ENCODE measurements at places on chromosomes 3 and 15.

DNA sequence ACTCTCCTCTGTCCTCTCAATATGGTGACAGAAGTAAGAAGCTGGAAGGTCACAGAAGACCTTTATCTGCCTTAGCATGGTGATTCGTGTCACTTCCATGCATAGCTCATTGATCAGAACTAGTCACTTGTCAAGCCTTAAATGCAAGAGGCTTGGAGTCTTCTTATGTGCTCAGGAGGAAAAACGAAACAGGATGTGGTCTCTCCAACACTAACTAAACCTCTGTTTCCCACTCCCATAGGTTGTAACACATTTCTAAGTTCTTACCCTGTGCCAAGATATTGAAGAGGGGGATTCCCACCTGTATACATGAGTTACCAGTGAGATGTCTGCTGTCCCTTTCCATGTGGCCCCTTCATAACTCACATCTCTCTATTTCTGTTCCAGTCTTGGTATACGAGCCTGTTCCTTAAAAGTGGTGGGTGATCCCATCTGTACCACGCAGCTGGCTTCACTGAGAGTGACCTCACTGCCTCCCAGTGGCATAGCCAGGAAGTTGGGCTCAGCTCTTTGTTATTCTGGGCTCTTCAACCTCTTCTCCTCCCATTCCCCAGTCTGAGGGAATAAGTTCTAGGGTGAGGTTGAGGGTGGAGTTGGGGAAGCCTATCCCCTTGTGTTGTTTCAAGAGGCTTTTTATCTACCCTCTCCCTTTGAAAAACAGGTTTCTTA lies 203.2 kb upstream of the PPP2R3A start:
- no peak for DNase-seq

GRCh38 chr3:28172748-28173147 lies 68.7 kb upstream of the CMC1 start:
- no peak for DNase-seq

DNA sequence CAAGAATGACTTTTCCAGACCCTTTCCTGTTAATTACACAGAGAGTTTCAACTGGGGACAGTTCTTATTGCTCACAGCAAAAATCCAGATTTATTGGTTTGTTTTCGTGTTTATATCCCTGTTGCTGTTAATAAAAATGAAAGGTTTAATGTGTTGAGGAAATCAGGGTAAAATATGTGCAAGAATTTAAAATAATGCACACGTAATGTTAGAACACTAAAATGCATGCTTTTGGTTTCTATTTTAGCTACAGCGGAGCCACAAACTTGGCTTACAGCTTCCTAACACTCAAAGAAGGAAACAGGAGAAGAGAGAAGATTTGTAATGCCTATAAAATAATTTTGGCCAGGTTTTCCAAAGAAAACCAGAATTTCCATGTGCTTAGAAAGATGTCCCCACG lies 62.7 kb downstream of the CASR start:
- DNase-seq: no peak

GRCh38 chr3:88596451-88596850 lies 446.7 kb downstream of the C3orf38 start:
- DNase-seq: no peak

- DNase-seq: no peak
These were observed 51.8 kb upstream of the DGKG start for GRCh38 chr3:186413615-186414415.

DNA sequence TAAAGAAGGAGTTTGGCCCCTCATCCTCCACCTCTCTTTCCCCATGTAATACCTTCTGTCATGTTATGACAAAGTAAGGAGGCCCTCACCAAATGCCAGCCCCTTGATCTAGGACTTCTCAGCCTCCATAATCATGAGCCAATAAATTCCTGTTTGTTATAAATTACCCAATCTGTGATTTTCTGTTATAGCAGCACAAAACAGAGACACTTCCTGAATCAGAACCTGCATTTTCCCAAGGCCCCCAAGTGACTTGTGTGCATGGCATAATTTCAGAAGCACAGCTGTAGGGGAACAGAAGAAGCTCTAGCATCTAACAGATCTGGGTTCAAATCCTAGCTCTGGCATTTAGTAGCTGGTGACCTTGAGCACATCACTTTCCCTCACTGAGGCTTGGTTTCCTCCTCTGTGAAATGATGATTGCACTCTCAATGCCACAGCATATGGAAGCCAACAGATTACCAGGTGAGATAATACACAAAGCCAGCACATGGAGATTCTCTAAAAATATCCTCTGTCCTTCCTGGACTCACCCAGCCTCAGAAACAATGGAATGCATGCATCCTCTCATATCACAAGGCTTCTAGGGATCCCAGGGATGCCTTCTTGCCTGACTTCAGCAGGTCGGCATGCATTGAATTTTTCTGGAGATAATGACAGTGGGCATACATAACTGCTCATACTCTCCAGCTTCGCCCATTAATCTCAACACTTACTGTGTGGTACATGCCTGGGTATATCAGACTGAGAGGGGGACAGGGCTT lies 26.3 kb downstream of the TLNRD1 start:
- DNase-seq: peak; percentile 14

GRCh38 chr15:84608707-84609284 lies 8.0 kb downstream of the ZSCAN2 start:
- no peak for DNase-seq

GRCh38 chr3:45273681-45274515 lies 47.8 kb upstream of the TMEM158 start:
- DNase-seq: no peak

- no peak for DNase-seq
These were observed 328.1 kb upstream of the RGMA start for GRCh38 chr15:93417156-93417555.

GRCh38 chr3:63351159-63352007 lies 73.3 kb downstream of the SYNPR start:
- DNase-seq: peak; percentile 37

DNA sequence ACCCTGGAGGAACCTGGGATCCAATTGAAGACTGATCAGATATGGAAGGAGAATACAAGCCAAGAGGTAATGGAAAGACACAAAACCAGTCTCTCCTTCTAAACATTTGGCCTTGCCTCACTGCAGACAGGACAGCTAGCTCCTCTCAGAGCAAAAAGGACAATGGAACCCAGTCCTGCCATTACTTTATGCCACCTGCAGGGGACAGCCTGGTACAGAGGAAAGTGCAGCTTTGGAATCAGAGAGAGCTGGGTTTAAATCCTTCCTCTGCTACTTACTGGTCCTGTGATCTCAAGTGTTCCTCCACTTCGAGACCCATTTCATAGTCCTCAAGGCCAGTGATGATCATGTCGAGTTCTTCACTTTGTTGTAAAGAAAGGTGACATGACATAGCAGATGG lies 159.4 kb upstream of the SMAD3 start:
- DNase-seq: no peak

DNA sequence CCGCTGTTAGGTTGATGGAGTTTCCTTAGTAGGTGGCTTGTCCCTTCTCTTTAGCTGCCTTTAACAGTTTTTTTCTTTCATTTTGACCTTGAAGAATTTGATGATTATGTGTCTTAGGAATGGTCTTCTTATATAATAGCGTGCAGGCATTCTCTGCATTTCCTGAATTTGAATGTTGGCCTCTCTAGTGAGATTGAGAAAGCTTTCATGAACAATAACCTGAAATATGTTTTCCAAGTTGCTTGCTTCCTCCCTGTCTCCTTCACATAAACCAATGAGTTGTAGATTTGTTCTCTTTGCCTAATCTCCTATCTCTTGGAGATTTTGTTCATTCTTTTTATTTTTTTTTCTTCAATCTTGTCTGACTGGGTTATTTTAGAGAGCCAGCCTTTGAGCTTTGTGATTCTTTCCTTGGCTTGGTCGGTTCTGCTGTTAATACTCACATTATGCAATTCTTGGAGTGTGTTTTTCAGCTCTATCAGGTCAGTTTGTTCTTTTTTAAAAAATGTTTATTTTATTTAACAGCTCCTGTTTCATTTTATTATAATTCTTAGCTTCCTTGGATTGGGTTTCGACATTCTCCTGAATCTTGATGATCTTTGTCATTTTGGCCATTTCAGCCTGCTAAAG lies 627.9 kb downstream of the SI start:
- DNase-seq: no peak

GRCh38 chr15:52103217-52104207 lies 9.1 kb downstream of the BCL2L10 start:
- DNase-seq: peak; percentile 78

DNA sequence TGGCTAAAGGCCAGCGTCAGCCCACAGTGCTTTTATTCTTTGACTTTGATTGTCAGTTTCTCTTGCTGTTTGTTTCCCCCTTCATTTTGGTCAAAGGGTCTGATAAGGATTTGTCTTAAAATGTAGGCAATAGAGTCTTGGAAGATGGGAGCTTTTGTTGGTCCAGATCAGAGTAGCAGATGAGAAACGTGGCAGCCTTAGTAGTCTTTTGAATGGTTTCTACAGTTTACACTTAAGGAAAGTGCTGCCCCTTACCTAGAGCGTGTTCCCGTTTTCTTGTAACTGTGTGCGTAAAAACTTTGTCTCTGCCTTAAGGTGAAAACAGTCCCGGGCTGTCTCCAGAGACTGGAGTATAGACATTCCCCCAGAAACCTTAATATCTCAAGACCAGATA lies 630 bp downstream of the LXN start:
- no peak for DNase-seq

GRCh38 chr3:11238060-11238459 lies 34.1 kb upstream of the ATG7 start:
- DNase-seq: peak; percentile 89

- no peak for DNase-seq
These were observed 70.6 kb upstream of the BHLHE40 start for GRCh38 chr3:4908433-4909156.

GRCh38 chr15:67510597-67511190 lies 10.2 kb upstream of the C15orf61 start:
- no peak for DNase-seq

GRCh38 chr3:184236636-184237035 lies 7.3 kb downstream of the VWA5B2 start:
- DNase-seq: no peak

DNA sequence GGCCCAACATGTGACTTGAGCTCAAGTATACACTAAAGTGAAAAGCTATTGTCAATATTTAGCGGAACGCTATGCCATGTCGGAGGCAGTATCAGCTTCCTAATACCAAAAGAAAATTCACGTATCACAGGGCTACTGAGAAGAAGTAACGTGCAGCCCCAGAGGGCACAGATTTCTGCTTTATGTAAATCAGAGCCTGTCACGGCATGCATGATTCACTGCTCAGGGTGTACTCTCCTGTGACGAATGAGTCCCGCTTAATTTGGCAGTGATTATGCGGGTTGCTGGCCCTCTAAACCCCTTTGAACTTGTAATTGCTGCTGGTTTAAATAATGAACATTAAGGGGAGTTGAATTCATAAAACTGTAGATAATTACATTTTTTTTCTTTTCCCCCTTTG lies 85.3 kb downstream of the MEIS2 start:
- no peak for DNase-seq

- no peak for DNase-seq
These were observed 517.1 kb downstream of the ROBO1 start for GRCh38 chr3:79250746-79251145.

DNA sequence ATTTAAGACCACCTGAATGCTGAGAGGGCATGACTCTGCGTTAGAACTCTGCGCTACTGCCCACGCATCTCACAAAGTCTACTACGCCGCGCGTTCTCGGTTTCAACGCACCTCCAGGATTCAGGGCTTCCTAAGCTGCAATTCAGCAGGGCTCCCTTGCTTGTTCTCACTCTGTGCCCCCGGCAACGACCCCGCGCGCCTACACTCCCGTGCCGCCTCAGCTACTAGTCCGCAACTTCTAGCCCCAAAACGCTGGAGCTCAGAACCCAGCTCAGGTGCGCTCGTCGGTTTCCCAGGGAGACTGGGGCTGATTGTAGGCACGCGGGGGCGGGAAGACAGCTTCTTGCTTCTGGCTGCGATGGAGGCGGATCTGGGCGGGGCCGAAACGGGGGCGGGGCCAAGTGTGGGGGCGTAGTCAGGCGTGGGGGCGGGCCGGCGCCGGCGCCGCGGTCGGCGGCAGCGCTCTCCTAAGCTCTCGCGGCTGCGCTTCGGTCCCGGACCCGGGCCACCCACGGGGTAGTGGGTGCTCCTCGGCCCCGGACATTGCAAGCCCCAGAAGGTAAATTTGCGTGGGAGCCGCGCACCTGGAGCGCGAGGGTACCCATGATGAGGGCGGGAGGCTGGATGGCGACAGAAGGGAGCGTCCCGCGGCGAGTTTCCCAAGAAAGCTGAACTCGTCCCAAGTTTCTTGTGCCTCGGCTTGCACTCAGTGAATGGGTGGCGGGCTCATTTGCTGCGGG lies at the start of gene ARHGEF26:
TSS of gene ARHGEF26 (plus strand) at position 430 of the 740 bp plus-strand sequence. CDS start 603 bp downstream, outside the sequence.
- no peak for DNase-seq

DNA sequence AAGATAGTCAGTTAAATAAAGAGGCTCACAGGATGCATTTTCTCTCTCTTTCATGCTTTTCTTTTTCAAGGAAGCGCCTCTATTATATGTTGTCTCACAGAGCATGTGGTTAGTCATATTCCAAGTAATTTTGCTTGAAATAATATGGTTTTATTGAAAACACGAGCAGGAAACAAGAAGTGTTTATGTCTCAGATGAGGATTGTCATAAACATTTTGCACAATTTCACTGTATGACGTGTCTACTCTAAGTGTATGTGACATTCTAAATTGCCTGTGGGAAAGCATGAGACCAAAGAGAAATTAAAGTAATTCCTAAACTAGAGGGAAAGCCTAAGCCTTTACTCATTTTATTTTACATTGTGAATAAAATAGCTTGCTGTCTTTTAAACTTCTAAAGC lies 818.6 kb downstream of the EPHA3 start:
- no peak for DNase-seq

- no peak for DNase-seq
These were observed 66.2 kb downstream of the MAP4 start for GRCh38 chr3:47949979-47950378.

DNA sequence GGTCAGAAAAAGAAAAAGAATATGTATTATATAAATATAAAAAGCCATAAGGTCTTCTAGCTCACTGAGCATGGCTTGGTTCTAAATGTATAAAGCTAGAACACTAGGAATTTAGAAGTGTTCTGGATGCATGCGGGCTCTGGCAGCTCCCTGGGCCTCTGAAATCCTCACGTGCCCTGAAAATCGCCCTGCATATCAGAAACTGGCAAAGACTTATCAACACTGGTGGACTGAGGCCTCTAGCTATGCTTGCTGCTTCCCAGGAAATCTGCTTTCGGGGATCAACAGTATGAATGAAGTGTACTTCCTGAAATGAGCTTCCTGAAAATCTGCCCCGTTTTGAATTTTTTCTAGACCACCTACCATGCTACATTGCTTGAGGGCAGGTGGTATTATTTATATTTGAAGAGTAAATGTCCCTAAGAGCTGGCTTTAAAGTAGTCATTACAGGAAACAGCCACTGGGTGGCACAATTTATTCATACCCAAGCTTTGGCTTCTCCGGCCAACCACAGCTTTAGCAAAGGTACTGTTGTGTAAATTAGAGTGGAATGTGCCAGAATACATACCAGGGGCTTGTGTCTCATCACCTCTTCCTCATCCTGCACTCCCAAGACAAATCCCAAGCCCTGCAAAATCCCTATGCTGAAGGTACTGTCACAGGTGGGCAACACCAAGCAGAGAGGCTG lies 17.7 kb downstream of the CRTAP start:
- no peak for DNase-seq

DNA sequence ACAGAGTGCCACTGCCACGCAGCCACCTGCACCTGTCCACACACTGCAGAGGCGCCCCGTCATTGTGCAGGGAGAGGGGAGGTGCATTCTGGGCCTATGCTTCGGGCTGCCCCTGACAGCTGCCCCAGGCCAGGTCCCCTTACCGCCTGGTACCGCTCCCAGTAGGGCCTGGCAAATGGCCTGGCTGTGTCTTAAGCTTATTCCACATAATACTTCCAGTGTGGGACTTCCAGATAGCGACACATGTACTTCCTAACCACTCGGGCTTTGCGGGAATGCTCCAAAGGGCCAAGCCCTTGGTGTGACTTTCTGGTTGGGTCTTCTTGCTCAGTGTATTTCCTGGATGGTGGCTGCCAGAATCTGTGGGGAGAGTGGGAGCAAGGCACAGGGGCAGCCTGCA lies 254.3 kb upstream of the CHRNA7 start:
- no peak for DNase-seq

Data from AG04449 (cell line).